ENCODE measurements at places on chromosomes 1 and 21. TPM values are rescaled to one million over a fixed set of nuclear protein-coding genes. Genes with fewer than 3 reads are reported as not detected.

Gene DR1
- total RNA-seq = 37.1 TPM

DNA sequence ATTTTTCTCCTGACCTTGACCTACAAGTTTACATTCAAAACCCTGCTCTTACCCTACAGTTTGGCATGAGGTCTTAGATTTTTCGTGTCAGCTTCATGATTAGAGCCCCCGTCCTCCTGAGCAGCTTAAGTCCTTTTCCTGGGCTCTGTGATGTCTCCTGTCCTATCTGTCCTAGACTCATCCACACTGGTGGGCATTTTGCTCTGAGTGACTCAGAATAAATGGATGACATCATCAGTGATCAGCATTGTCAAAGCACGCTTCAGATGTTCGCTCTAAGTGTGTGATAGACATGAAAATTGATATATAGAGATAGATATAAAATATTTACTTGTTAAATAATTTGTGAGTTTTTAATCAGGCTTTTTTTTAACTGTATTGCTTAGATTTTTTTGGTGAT is 21.8 kb downstream of the RGS13 start:
- no peak for DNase-seq

Gene SEMA4A
- 2.2 TPM for total RNA-seq

DNA sequence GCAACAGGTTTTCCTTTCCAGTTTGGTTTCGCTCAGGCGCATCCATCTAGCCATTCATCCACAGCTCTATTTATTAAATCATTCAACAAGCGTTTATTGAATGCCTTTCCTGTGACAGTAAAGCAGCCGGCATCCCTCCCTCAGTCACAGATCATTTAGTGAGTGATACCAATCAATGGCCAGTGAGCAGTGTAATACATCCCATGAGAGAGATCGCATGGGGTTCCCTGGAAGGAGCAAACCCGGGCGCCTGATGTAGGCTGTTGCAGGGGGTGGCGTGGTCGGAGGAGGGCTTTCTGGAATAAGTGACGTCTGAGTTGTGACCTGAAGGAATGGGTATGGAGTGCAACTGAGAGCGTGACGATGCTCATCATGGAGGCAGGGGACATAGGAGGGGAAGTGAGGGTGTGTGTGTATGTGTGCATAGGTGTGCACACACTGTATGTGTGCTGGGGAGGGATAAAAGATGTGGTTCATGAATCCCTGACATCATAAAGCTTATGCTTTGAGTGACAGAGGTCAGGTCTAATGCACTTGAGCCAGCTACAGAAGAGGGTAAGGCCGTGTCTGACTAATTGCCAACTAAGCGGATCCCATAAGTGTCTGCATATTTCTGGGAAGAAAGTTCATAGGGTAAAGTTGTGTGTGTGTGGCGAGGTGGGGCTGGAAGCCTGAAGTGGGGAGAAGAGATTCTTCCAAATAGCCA is 6.6 kb downstream of the FCMR start:
- no peak for DNase-seq

Gene NUF2
- 0.89 TPM for total RNA-seq

DNA sequence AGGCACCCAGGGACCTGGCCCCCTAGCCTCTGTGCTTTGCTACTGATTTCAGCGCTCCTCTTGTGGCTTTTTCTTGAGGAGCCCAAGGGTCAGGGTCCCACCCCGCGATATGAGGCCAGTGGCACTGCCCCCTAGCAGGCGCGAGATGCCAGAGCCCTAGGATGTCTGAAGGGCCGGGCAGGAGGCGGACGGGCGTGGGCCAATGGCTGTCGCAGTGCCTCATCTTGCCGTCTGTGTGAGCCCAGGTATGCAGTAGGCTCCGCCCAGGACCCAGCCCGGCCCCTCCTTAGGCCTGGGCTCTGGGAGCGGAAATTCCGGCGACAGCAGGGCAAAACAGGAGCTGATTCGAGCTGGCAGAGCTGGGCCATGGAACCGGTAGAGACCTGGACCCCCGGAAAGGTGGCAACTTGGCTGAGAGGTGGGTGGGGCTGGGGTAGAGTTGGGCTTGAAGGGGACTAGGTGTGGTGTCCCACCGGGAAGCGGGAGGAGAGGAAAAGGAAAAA is at the start of gene CNKSR1:
CNKSR1 (plus strand) TSS at position 310 of the 503 bp plus-strand sequence; CDS start at position 367, 57 bp downstream.
- peak; percentile 6 for DNase-seq

DNA sequence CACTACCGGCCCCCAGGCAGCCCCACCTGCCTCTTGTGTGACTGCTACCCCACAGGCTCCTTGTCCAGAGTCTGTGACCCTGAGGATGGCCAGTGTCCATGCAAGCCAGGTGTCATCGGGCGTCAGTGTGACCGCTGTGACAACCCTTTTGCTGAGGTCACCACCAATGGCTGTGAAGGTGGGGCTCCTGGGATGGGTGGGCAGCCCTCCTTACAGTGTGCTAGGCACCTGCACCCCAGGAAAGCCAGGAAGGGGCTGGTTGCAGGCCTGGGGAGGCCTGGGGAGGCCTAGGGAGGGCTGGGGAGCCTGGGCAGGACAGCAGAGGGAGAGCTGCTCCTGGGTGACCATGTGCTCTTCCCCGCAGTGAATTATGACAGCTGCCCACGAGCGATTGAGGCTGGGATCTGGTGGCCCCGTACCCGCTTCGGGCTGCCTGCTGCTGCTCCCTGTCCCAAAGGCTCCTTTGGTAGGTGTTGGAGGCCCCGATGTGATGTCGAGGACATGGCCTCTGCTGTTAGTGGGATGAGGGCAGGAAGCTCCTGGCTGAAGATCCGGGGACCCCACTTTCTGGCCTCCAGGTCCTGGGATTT is 16.5 kb downstream of the CELSR2 start:
- peak; percentile 58 for DNase-seq

DNA sequence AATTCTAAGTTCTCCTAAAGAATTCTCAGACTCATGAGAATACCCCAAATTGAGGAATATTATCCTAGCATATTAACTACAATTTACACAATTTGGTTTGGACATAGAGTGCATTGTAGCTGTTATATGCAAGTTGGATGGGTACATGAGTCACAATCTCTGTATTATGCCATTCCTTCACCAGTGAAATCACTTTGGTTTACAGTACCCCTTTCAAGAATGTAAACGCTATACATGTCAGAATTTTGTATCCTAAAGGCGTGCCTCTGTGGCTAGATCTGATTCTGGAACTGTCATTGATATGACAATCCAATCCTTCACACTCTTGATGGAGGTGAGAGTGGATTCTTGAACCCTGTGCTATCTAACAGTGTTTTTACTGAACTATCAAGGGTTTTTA is 6.7 kb upstream of the IL10RB start:
- no peak for DNase-seq

Gene RBM34
- 50.6 TPM for total RNA-seq

- no peak for DNase-seq
Observed at GRCh38 chr1:21449906-21450305, 10.0 kb downstream of the NBPF3 start.

DNA sequence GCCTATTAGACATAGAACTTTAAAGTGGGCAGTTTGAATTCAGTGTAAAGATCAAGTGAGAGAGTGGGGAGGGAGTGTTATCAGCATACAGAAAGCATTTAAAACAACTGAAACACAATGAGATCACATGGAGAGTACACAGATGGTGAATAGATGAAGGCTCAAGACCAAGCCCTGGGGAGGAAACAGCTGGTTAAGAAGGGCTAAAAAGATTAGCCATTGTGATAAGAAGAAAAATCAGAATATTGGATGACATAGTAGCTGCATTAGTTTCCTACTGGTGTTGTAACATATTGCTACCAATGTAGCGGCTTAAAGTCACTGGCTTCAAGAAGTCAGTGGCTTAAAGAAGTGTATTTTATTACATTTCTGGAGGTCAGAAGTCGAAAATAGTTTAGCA is 443.4 kb upstream of the RGS18 start:
- no peak for DNase-seq

Measured in Right ventricle myocardium inferior (tissue), 1 donor.